ENCODE measurements at places on chromosomes 13 and 19.

DNA sequence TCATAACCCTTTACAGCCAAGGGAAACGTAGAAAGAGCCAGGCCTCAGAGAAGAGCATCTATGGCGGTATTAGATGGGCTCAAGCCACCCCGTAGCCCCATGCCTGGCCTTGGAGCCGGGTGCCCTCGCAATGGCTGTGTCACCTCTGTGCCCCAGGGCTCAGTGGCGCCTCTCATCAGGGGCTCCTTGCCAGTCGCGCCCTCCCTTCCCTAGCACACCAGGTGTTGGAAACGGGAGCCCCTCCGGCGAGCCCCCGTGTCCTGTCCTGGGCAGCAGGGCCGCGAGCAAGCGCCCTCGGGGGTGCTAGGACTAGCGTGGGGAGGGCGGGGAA lies 453 bp downstream of the ZNF256 start:
- no peak for DNase-seq

DNA sequence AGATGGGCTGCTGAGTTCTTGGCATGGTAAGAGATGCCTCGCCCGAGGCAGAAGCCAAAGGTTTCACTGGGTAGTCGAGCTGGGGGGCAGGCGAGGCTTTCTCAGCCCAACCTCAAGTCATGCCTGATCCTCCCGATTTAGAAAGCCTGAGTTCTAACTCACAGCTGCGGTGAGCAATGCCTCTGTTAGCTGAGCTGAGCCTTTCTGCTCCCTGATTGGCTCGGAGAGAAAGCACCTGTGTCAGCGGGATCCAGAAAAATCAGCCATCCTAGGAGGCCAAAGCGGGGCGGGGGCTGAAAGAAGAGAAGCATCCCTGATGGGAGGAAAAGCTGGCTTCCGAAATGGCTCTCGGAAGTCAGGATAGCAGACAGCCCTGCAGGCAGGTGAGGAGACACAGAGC lies 44.7 kb downstream of the CACNA1A start:
- DNase-seq: no peak

DNA sequence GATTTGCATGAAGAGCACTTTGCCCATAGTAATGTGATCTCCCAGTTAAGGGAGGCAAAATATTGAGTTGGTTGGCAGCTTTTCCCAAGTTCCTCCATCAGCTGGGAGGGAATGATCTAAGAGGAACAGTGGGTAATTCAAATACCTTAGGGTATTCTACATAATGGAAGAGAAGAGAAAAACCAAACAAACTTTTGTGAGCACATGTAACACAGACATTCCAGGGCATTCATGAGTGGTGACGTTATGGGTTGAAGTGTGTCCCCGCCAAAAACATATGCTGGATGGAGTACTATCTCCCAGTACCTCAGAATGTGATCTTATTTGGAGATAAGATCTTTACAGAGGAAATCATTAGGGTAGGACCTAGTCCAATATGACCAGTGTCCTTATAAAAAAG lies 220.1 kb downstream of the FOXO1 start:
- peak; percentile 36 for DNase-seq

GRCh38 chr13:99404005-99404755 lies 97.0 kb upstream of the GPR183 start:
- no peak for DNase-seq

DNA sequence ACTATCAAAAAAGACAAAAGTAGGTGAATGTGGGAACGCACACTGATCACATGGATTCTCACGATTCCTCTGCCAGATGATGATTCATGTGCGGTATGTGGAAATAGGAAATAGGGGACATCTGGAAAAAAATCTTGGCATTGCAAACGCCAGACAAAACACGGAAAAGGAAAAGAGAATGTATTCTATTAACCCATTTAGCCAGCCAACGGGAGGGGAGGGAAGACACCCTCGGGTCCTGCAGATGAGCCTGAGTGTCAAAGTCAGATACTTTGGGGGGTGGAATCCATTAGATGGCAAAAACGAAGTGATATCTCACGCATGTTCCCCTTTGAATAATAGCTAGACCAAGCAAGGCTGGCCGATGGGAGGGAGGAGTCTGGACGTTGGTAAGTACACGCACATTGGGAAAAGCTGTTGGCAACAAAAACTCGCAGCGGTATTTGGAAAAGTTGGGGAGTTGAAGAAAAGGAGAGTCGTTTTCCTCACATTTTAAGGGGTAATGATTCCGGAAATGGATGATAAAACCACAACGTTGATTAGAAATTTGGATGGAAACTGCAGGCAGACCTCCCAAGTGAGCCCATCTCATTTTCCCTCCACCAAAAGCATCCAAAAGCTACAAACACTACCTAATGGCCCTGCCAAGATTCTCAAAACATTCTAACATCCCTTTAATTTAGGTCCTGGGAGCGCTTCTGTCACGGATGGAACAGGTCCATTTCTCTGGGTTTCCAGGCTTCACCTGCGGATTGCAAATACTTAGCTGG lies 73.6 kb downstream of the COL4A1 start:
- DNase-seq: peak; percentile 92

Data from AG10803 (cell line).